ENCODE measurements at places on chromosomes 16 and 17.

- DNase-seq = no peak
Observed at GRCh38 chr16:58126451-58126961, 2.7 kb downstream of the CFAP20 start.

DNA sequence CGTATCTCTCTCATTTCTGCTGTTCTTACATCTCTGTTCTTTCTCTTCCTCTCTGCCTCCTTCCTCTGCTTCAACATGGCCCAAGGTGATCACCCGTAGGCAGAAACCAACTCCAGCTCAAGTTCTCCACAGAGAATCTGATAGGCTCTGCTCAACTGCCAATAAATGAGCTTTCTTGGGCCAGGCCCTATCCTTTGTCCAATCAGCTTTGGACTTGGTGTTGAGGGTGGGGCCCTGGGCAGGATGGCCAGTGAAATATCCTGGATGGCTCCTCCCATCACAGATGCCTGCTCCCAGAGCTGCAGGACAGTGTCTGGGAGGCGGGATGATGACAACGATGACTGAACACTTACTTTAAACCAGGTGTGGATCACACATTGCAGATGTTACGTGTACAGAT, 17.4 kb upstream of the BRD7 start:
- DNase-seq = no peak

- peak; percentile 36 for DNase-seq
Observed at GRCh38 chr17:17303010-17303846, at the start of gene NT5M. Gene NT5M (plus strand): TSS chr17:17303373. CDS start chr17:17303551, 178 bp downstream.

- no peak for DNase-seq
Observed at GRCh38 chr17:74713171-74713755, 540 bp upstream of the CD300LF start.

- DNase-seq = no peak
Observed at GRCh38 chr17:28846231-28846630, 3.6 kb upstream of the FAM222B start.

- no peak for DNase-seq
Observed at GRCh38 chr16:81873206-81873605, 94.1 kb downstream of the PLCG2 start.

DNA sequence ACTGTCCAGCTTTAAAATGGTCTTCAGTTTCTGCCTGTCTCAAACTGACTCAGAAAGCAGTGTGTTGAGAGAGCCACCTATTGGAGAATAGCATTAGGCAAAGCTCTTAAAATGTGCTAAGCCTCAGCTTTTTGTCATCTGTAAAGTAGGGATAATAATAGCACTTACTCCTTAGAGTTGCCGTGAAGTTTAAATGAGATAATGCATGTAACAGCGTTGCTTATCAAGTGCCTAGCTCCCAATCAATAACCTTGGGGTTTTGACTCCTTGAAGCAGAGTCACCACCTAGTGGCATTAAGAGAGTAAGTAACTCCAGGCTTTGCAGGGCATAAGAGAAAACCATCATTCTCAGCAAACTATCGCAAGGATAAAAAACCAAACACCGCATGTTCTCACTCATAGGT, 163.3 kb downstream of the HS3ST2 start:
- DNase-seq = no peak

GRCh38 chr17:76734080-76734840, 2.9 kb downstream of the SRSF2 start:
- no peak for DNase-seq

GRCh38 chr17:29589524-29590410, at the start of gene GIT1:
Gene GIT1 (minus strand): TSS chr17:29589648. CDS start chr17:29589378, 270 bp downstream.
- DNase-seq = peak; percentile 33

DNA sequence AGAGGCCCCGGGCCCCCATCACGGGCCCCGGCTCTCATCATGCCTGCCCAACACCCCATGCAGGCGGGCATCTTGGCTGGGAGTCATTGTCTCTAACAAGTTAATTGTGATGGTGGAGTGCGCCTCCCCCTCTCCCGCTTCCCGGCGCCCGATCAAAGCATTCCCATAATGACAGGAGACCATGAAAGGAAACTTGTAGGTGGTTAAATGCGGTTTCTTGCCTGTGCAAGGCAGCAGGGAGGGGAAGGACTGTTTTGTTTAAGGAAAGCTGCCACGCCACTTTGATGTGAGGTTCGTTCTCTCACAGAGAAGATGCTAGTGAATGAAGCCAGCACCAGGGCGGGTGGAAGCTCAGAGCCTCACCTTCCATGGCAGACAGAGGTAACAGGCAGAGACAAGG, 45.4 kb downstream of the C16orf78 start:
- no peak for DNase-seq

DNA sequence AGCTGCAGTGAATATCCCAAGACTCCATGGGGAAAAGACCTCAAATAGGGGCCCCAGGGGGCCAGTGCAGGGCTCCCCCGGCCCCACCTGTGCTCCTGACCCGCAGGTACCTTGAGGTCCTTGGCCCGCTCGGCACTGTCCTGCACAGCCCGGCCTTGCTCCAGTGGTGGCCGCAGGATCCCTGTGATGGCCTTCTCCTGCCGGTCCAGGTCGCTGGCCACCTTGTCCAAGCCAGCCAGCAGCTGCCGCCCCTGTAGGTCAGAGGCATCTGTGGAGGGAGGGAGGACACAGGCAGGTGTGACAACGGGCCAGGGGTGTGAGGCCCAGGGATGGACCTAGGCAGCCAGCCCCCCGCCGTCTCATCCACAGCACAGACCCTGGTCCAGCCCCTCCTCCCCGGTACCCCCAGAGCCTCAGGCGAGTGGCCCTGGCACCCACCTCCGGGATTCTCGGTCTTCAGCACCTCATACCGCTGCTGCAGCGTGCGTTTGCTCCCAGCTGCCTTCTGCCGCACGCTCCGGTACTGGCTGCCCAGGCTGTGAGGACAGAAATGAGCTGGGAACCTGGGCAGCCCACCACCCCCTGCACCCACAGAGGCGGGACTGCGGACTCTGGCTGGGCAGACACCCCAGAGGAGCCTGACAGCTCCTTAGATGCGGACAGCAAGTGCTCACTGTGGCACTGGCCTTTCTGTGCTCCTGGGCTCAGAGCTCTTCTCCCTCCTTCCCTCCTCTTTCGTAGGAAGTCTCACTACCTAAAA, 43.7 kb downstream of the PPL start:
- no peak for DNase-seq

DNA sequence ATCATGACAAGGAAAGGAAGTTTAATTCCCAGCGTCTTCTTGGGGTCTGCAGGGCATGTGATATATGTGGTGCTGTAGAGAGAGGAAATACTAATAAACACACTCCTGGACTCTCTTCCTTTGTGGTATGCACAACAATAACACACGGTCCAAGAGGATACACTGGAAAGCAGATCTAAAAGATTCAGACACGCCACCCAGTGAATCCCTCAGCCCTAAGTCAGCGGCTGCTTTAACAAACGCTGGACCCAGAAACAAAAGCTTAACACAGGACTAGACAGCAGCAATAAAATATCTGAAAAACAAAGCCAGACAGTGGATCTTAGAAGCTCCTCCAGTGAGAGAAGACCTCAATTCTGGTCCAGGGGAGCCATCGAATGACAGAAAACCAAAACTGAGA, 13.1 kb downstream of the CFAP20 start:
- DNase-seq = no peak

- DNase-seq = no peak
Observed at GRCh38 chr16:79182616-79183015, 417.9 kb downstream of the MAF start.

- DNase-seq = no peak
Observed at GRCh38 chr17:49873926-49874325, 26.1 kb upstream of the TAC4 start.

GRCh38 chr16:31224092-31224955, 7.4 kb upstream of the PYDC1 start:
- DNase-seq = no peak

- DNase-seq = no peak
Observed at GRCh38 chr16:20867585-20867984, 32.6 kb downstream of the DCUN1D3 start.

DNA sequence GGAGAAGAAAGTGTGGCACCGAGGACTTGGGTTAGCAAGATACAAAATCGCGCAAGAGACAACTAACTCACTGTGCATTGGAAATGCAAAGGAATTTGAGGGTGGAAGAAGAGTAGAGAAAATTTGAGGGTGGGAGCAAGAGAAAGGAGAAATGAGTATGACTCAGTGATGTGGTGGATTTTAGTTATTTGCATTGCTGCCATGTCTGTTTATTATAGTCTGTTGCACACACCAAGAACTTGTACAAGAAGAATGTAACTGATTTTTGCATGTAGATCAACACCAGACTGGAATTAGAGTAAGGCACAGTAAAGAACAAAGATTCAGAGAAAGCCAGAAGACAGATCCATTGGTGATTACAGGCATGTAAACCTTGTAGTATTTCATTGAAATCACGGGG, 71.6 kb upstream of the SMIM36 start:
- no peak for DNase-seq

- no peak for DNase-seq
Observed at GRCh38 chr17:57605675-57606105, 139.4 kb downstream of the CCDC182 start.

GRCh38 chr17:40730970-40731369, 24.2 kb downstream of the KRT25 start:
- DNase-seq = no peak

GRCh38 chr16:24114876-24115275, 141.3 kb upstream of the CACNG3 start:
- DNase-seq = no peak

- no peak for DNase-seq
Observed at GRCh38 chr17:9725575-9725974, 65.8 kb downstream of the DHRS7C start.

- peak; percentile 11 for DNase-seq
Observed at GRCh38 chr16:67279296-67280089, at the start of gene PLEKHG4. Gene PLEKHG4 (plus strand): TSS chr16:67279532. CDS start chr16:67280045, 513 bp downstream.

GRCh38 chr17:65005858-65006257, 50.7 kb downstream of the GNA13 start:
- DNase-seq = no peak

- DNase-seq = no peak
Observed at GRCh38 chr17:49456183-49456965, 38.7 kb upstream of the NGFR start.

- no peak for DNase-seq
Observed at GRCh38 chr16:50425044-50425443, 56.3 kb upstream of the BRD7 start.

GRCh38 chr16:57610611-57611010, 17.8 kb upstream of the ADGRG1 start:
- no peak for DNase-seq

DNA sequence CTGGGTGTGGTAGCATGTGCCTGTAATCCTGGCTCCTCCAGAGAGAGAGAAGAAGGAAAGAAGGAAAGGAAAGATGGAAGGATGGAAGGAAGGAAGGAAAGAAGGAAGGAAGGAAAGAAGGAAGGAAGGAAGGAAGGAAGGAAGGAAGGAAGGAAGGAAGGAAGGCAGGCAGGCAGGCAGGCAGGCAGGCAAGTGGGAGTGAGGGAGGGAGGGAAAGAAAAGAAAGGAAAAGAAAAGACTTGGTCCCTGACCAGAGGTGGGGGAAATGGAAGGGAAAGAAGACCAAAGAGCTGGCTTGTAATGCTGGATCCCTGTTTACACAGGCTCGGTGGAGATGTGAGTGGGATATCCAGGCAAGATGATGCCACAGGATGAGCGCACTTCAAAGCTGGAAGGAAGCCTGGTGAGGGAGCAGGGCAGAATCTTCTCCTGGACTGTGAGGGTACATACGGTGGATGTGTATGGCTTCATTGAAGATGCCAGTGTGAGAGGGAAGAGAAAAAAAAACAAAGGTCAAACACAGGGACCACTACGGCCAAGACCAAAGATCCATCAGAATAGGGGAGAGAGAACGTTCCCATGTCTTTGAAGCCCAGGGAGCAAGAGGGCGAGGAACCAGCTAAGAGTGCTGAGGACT, 2.1 kb downstream of the CES1 start:
- no peak for DNase-seq

GRCh38 chr16:50640391-50640790, 40.7 kb downstream of the SNX20 start:
- no peak for DNase-seq

DNA sequence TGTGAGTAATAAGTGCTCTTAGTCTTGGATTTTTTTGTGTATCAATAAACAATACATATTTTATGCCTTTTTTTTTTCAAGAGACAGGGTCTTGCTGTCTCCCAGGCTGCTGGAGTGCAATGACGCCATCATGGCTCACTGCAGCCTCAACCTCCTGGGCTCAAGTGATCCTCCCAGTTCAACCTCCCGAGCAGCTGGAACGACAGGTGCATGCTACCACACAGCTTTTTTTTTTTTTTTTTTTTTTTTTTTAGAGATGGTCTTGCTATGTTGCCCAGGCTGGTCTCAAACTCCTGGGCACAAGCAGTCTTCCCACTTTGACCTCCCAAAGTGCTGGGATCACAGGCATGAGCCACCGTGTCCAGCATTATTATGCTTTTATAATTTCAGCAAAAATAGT, 13.0 kb downstream of the ACSF2 start:
- DNase-seq = no peak
